ENCODE measurements at places on chromosomes 2 and 18.

DNA sequence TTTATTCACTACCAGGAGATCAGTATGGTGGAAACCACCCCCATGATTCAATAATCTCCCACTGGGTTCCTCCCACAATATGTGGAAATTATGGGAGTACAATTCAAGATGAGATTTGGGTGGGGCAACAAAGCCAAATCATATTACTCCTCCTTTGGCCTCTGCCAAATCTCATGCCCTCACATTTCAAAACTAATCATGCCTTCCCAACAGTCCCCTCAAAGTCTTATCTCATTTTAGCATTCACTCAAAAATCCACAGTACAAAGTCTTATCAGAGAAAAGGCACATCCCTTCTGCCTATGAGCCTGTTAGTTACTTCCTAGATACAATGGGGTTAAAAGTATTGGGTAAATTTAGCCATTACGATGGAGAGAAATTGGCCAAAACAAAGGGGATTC is 989.5 kb upstream of the CNTNAP5 start:
- DNase-seq, result no peak

- DNase-seq, result no peak
Observed at GRCh38 chr2:207830778-207831438, 61.2 kb upstream of the FZD5 start.

GRCh38 chr2:172182624-172183023 is 79.9 kb upstream of the DLX2 start:
- DNase-seq, result no peak

DNA sequence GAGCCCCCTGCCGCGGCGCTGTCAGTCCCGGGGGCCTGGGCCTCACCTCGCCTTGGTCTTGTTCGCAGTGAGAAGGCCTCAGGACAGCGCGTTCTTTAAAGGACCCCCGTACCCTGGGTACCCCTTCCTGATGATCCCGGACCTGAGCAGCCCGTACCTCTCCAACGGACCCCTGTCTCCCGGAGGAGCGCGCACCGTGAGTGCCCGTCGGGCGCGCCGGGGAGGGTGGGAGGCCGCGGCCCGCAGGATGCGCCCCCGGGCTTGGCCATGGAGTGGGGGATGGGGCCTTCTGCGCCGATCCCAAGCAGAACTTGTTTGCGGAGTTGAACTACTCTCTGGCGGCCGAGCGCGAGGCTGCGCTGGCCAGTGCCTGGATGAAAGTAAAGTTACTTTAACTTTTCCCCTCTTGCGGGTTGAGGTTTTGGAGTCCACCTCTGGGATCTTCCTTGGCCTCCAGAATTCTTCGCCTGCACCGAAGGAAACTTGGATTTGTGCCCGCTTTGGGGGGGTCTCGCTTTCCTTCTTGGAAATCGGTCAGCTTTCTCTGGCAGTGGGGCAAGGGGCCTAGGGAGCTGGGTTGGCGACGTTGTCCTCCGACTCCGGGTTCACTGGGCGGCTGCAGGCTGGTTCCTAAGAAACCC is 1.2 kb downstream of the TCF7L1 start:
- DNase-seq, result no peak

DNA sequence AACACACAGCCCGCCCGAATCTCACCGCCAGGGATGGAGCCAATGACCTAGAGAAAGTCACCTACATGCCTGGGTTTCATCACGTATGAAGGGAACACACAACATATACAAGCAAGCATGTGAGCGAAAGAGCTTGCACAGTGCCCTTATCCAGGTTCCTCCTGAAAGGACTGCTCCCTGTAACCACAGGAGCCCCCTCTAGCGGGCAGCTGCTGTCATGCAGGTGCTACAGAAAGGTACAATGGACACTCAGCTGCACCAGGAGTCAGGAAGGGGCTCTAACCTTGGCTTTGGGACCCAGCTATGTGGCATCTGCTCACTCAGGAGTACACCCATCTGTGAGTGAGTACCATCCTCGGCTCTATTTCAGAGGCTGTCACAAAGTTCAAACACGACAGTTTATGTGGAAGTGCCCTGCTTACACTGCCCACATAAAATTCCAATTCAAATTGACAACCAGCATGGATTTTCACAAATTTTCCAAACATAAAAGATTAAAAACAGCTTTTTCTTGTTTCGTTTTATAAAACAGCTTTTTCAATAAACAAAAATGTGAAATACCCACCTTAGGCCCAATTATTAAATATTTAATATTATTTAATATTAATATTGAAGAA is 3.5 kb downstream of the NDUFA10 start:
- DNase-seq, result no peak

GRCh38 chr2:33123216-33123615 is 176.5 kb downstream of the LTBP1 start:
- DNase-seq, result no peak

GRCh38 chr2:71759060-71759459 is 305.7 kb downstream of the DYSF start:
- DNase-seq, result no peak

All from LNCaP clone FGC (cell line).